ENCODE measurements at places on chromosomes 7 and 10. TPM values are rescaled to one million over a fixed set of nuclear protein-coding genes. Genes with fewer than 3 reads are reported as not detected.

FBXL13 gene
- 0.34 TPM for total RNA-seq

UCMA gene
- not detected for total RNA-seq

SPDYE2 gene
- 0.31 TPM for total RNA-seq

DPYSL4 gene
- total RNA-seq, result 2.2 TPM

- H3K36me3 ChIP-seq, result peaks cover 21% of the 10 kb centered on the region
- H3K4me3 ChIP-seq, result no peak overlapping the region
- H3K27ac ChIP-seq, result no peak overlapping the region
- no peak for DNase-seq
- no peaks in the 10 kb centered on the region for H3K27me3 ChIP-seq
- H3K4me1 ChIP-seq, result peaks cover 76% of the 10 kb centered on the region
Observed at GRCh38 chr10:114504769-114505579, 100.7 kb upstream of the AFAP1L2 start.

DNA sequence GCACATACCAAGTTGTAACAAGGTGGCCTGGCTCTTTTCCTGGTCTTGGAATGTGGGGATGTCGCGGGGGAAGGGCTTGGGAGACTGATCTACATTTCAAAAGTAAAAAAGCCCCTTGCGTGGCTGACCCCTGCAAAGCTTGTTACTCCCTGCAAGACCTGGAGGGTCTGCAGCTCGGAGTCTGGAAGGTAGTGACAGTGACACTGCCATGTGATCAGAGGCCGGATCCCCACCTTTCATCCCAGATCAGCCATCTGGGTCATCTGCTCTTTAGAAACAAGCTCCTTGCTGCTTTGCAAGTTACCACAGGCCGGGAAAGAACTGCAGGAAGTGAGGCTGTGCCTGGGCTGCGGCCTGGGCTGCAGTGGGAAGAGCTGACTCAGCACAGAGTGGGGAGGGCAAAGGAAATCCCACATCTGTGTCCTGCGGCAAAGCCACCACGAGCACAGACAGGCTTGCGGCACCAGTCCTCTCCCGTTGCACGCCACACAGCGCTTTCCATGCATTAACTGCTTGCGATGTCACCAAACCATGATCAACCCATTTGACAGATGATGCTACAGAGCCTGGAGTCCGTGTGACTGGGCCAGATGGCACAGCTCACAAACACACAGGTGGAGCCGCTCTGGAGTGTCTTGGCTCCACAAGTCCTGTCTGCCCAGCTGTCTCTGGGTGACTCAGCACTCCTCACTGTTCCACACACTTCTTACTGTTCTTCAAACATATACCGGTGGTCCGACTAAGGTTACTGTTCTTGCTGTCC, 97.7 kb downstream of the SH3PXD2A start:
- peak; percentile 76 for DNase-seq
- H3K36me3 ChIP-seq, result no peaks in the 10 kb centered on the region
- peak overlapping the region; percentile 20 for H3K4me3 ChIP-seq
- H3K4me1 ChIP-seq, result peaks cover 38% of the 10 kb centered on the region

- no peak overlapping the region for H3K4me3 ChIP-seq
- no peak for DNase-seq
- no peak overlapping the region for H3K27ac ChIP-seq
Observed at GRCh38 chr7:149844445-149844844, 6.3 kb downstream of the ZNF862 start.

DNA sequence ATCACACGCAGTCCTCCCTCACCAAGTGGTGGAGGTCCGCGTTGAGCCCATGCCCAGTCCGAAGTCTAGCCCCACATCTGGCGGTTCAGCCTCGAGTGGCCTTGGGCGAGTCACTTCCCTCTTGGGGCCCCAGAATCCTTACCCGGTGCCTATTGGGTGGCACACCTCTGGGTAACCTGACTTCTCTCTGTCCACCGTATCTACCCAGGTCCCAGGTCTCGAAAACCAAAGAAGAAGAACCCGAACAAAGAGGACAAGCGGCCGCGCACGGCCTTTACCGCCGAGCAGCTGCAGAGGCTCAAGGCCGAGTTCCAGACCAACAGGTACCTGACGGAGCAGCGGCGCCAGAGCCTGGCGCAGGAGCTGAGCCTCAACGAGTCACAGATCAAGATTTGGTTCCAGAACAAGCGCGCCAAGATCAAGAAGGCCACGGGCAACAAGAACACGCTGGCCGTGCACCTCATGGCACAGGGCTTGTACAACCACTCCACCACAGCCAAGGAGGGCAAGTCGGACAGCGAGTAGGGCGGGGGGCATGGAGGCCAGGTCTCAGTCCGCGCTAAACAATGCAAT, 4.3 kb downstream of the EN2 start:
- no peak overlapping the region for H3K27ac ChIP-seq
- no peaks in the 10 kb centered on the region for H3K36me3 ChIP-seq
- H3K27me3 ChIP-seq, result peaks cover 72% of the 10 kb centered on the region
- H3K4me1 ChIP-seq, result peaks cover 14% of the 10 kb centered on the region
- H3K4me3 ChIP-seq, result no peak overlapping the region
- no peak for DNase-seq

DNA sequence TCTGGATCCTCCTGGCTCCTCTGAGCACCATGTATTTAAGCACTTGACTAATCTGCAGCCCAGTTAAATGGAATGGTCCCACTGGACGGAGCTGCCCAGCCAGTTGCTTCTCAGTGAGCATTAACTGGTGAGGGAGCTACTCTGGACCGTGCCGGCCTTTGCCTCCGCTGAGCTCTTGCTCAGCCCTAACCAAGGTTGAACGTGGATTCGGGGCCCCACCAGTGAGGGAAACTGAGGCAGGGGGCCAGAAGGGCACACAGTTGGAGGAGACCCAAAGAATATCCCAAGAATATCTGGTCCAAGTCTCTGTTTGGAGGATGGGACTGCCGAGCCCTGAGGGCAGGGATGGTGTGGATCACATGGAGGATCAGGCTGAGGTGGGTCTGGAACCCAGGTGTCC, 13.7 kb downstream of the ADCYAP1R1 start:
- no peak overlapping the region for H3K4me3 ChIP-seq
- H3K27ac ChIP-seq, result no peak overlapping the region
- H3K36me3 ChIP-seq, result no peaks in the 10 kb centered on the region
- H3K27me3 ChIP-seq, result no peaks in the 10 kb centered on the region
- no peak for DNase-seq
- no peaks in the 10 kb centered on the region for H3K4me1 ChIP-seq

DNA sequence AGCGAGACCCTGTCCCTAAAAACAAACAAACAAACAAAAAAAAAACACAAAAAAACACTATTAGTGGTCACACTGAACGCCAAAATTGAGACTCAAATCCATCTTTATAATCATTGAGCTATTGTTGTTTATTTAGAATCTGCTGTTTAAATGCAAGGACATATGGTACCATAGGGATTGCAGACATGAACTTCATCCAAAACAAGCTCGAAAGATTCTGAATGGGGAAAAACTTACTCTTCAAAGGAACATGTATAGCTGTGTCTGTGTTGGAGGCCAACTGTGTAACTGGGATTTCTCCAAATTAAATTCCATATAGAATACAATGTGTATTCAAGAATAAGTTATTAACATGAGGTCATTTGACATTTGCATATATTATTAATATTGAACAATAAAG, 74.7 kb upstream of the GPR158 start:
- no peaks in the 10 kb centered on the region for H3K36me3 ChIP-seq
- peaks cover 2% of the 10 kb centered on the region for H3K27me3 ChIP-seq
- no peak overlapping the region for H3K27ac ChIP-seq
- H3K4me1 ChIP-seq, result no peaks in the 10 kb centered on the region

DNA sequence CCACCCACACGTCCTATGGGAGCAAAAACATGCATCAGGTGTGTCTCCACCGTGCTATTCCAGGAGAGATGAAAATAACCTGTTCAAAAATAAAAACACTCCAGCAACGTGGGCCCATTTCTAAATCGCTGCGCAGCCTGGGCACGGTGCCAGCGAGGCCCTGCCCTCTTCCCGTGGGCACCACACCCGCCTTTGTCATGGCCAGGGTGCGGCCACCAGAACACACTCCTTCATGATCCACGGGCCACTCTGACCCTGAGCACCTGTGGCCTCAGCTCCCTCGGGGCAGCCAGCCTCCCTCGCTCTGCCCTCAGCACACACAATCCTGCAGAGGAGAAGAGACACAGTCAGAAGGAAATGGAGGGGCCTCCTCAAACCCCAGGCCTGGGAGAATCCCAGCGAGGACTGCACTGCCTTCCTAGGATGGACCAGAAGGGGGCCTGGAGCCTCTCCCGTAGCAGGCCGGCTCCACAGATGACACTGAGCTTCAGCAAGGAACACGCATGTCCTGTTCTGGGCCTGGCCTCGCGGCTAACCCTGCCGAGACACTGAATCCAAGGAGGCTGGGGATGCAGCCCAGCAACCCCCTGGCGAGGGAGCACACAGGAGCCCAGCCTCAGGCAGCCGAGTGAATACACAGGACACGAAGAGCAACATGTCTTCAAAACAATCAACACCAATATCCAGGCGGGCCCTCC, 169.0 kb downstream of the MAD1L1 start:
- H3K36me3 ChIP-seq, result peaks cover 19% of the 10 kb centered on the region
- DNase-seq, result no peak
- peaks cover 12% of the 10 kb centered on the region for H3K4me1 ChIP-seq
- H3K27ac ChIP-seq, result no peak overlapping the region
- no peak overlapping the region for H3K4me3 ChIP-seq
- no peaks in the 10 kb centered on the region for H3K27me3 ChIP-seq

DNA sequence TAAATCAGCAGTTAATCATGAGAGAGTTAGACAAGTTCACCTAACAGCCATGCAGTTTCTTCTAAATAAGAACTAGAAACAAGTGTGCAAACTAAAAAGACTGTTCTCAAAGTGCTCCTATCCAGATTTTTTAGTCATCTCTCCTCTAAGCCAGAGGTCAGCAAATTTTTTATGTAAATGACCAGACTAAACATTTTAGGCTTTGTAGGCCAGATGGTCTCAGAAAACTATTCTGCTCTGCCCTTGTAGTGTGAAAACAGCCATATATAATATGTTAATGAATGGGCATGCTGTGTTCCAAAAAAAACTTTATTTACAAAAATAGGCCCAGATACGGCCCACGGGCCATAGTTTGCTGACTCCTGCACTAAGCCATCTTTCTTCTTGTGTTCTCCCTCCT, 263.0 kb upstream of the LRRN3 start:
- no peaks in the 10 kb centered on the region for H3K27me3 ChIP-seq
- H3K27ac ChIP-seq, result no peak overlapping the region
- no peaks in the 10 kb centered on the region for H3K36me3 ChIP-seq
- no peak overlapping the region for H3K4me3 ChIP-seq

- no peaks in the 10 kb centered on the region for H3K36me3 ChIP-seq
- H3K27ac ChIP-seq, result no peak overlapping the region
- no peak overlapping the region for H3K4me3 ChIP-seq
- H3K4me1 ChIP-seq, result peaks cover 3% of the 10 kb centered on the region
Observed at GRCh38 chr7:47573758-47574481, 8.0 kb downstream of the TNS3 start.

- peak overlapping the region; percentile 99 for H3K27ac ChIP-seq
- H3K27me3 ChIP-seq, result peaks cover 7% of the 10 kb centered on the region
- peaks cover 17% of the 10 kb centered on the region for H3K36me3 ChIP-seq
- peaks cover 28% of the 10 kb centered on the region for H3K4me1 ChIP-seq
Observed at GRCh38 chr7:12210179-12211053, 678 bp upstream of the TMEM106B start.

DNA sequence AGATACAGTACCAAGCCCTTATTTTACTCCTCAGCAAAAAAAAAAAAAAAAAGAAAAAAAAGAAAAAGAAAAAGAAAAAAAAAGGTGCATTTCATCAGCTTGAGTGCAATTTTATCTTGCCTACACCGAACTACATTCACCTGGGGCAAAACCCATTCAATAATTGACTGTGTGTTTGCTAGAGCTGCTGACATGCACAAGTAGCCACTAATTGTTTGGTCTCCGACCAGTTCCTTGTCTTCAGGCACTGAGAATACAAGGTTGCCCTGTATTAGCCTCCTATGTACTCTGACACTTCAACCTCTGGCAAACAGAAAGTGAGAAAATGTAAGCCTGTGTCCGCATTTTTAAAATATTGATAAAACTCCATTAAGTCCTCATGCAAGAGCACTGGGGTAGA, 1579.4 kb upstream of the LRRTM3 start:
- no peaks in the 10 kb centered on the region for H3K4me1 ChIP-seq
- H3K27ac ChIP-seq, result no peak overlapping the region
- no peak for DNase-seq
- no peaks in the 10 kb centered on the region for H3K36me3 ChIP-seq
- no peak overlapping the region for H3K4me3 ChIP-seq
- H3K27me3 ChIP-seq, result no peaks in the 10 kb centered on the region

DNA sequence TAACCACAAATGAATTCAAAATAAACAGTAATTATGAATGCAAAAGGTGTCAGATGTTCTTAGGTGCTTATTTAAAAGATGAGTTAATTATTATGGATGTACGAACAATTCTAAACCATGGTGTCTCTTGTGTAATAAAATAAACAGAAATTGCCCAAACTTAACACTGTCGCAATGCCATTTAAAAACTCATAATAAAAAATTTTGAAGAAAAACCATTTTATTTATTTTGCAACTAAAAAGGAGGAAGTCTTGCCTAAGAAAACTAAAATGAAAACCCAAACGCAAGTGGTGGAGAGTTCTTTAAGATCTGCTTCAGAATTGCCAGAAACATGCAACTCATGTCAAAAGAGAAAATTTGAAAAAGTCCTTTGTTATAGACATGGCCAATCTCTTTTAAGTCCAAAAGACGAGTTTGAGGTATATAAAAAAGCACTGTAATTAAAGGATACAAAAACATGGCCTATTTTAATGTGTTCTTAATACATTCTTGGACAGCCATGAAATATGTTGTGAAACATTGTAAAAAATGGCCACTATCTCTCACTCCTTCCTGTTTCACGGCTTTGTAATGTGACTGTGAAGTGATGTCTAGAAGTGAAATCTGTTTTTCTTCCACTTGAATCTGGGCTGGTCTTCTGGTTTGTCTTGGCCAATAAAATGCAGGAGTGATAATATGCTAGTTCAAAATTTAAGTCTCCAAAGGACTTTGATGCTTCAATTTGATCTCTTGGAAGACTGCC, 322.9 kb downstream of the PRPF18 start:
- H3K27ac ChIP-seq, result no peak overlapping the region
- peaks cover 2% of the 10 kb centered on the region for H3K27me3 ChIP-seq
- H3K4me3 ChIP-seq, result no peak overlapping the region
- no peaks in the 10 kb centered on the region for H3K36me3 ChIP-seq
- DNase-seq, result no peak

DNA sequence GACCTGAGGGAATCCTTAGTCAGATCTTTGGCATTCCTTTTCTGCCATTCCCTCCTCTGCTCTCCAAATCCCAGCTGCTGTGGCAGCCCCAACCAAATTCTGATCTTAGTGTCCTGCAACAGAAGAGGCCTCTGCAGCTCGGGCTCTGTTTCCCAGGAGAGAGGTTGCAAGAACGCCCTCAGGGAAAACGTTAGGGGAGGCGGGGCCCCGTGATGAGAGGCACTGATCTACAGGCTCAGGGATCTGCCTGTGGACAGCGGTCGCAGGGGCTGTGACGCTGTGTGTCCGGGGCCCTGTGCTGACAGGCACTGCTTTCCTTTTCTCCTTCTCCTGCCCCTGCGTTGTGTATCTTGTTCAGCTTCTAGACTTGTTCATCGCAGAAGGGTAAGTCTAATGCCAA, 57.3 kb upstream of the DPYSL4 start:
- H3K27me3 ChIP-seq, result peaks cover 3% of the 10 kb centered on the region
- H3K36me3 ChIP-seq, result no peaks in the 10 kb centered on the region
- peaks cover 2% of the 10 kb centered on the region for H3K4me1 ChIP-seq
- no peak overlapping the region for H3K27ac ChIP-seq

Measured in activated CD8-positive, alpha-beta T cell treated with anti-CD3 and anti-CD28 coated beads, Interleukin-2, amount 10 ng/mL, durations not matched to agents 7 days and 5 days (primary cell).